Natural killer cell (primary cell): ENCODE measurements at places on chromosomes 16 and 17. TPM values are rescaled to one million over a fixed set of nuclear protein-coding genes. Genes with fewer than 3 reads are reported as not detected.

DNA sequence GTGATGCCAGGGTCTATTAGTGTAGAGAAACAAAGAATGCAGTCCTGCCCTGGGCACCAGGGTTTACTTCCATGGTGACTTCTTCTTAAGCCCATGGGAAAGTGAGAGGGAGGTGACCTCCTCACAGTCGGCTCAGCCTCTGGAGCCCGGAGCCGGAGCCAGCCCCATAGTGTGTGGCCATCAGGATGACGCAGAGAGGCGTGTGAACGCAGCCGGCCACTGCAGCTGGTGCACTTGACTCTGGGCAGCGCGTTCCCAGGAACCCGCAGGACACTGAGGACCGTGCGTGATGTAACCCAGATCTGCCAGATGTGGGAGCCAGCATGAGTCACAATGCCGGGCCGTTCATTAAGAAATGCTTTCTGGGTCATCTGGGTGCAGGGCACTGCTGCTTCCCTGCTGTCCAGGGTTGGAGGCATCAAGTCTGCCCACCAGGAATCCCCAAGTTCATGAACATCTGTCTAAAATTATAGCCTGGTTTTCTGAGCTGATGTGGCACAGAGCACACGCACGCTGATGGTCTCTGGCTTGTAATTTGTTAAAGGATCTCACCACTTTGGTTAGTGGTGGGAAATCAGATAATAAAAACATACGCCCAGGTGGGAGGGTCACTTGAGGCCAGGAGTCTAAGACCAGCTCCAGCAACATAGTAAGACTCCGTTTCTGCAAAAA, 114.1 kb downstream of the PITPNC1 start:
- peaks cover 77% of the 10 kb centered on the region for H3K4me1 ChIP-seq
- no peaks in the 10 kb centered on the region for H3K27me3 ChIP-seq
- H3K27ac ChIP-seq: peak overlapping the region; percentile 34
- H3K36me3 ChIP-seq: no peaks in the 10 kb centered on the region
- peak; percentile 45 for DNase-seq

GRCh38 chr16:48156790-48157209, 1.0 kb upstream of the ABCC12 start:
- peaks cover 6% of the 10 kb centered on the region for H3K4me1 ChIP-seq
- H3K27ac ChIP-seq: no peak overlapping the region
- H3K4me3 ChIP-seq: no peak overlapping the region
- peaks cover 5% of the 10 kb centered on the region for H3K27me3 ChIP-seq

- H3K36me3 ChIP-seq: no peaks in the 10 kb centered on the region
- H3K27ac ChIP-seq: no peak overlapping the region
- H3K4me1 ChIP-seq: no peaks in the 10 kb centered on the region
- no peak for DNase-seq
Observed at GRCh38 chr17:53626286-53626685, 196.4 kb upstream of the KIF2B start.

DNA sequence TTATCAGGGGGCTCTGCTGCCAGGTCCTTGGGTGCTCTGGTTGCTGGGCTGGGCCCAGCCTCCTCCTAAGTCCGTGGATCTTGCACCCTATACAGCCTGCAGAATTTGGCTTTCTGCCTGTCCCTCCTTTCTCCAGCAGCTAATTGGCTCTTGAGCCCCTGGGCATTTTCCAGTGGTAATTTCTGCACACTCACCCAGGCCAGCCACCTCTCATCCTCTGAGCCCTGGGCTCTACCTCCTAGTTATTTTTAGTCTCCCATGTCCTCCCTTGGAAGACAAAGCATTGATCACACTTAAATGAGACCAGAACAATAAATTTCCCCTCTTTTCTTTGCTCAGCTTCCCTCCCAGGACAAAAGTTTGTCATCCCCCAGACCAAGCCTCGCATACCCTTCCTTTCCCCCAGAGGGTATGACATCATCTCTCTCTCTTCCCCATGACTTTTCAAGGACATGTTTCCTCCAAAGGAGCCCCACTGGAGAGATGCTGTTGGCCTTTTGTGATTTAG, 38.1 kb downstream of the C17orf75 start:
- H3K36me3 ChIP-seq: no peaks in the 10 kb centered on the region
- H3K4me1 ChIP-seq: no peaks in the 10 kb centered on the region
- no peak overlapping the region for H3K4me3 ChIP-seq

DNA sequence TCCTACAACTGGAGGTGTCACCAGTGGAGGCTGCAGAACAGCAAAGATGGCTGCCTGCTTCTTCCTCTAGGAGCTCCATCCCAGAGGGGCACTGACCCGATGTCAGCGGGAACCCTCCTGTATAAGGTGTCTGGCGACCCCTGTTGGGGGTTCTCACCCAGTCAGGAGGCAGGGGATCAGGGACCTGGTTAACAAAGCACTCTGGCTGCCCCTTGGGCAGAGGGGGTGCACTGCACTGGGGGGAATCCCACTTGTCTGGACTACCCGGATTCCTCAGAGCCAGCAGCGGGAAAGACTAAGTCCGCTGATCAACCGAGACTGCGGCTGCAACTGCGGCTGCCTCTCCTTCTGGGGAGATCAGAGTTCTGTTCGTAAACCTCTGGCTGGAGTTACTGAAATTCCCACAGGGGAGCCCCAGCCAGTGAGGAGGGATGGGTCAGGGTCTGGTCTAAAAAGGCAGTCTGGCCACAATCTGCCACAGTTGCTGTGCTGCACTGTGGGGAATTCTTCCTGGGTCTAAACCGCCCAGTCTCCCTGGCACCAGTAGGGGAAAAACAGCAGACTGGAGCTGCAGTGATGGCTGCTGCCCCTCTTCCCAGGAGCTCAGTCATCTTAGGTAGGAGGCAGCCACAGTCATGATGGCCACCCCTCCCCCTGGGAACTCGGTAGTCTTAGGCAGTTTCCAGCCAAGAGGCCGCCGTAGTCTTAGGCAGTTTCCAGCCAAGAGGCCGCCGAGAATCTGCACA, 213.4 kb downstream of the CYB561 start:
- H3K4me3 ChIP-seq: no peak overlapping the region
- no peaks in the 10 kb centered on the region for H3K27me3 ChIP-seq
- no peak for DNase-seq
- no peak overlapping the region for H3K27ac ChIP-seq

DNA sequence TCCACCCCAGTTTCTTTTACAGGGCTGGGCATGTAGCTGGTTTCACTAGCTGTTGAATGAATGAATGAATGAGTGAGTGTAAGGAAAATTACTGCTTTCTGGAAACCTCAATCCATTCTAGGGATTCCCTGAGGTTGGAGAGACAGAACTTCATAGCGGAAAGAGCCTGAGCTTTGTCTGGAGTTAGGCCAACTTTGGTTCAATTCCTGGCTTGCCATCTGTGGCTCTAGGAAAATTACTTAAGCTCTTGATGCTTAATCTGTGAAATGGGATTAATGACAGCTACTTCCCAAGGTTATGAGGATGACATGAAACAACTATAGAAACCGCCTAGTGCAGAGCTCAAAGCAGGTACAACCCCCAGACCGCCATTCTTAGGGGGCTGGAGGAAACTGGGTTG, 76.3 kb upstream of the AXIN2 start:
- H3K4me3 ChIP-seq: no peak overlapping the region
- H3K4me1 ChIP-seq: no peaks in the 10 kb centered on the region
- no peaks in the 10 kb centered on the region for H3K36me3 ChIP-seq
- H3K27ac ChIP-seq: no peak overlapping the region

- no peaks in the 10 kb centered on the region for H3K27me3 ChIP-seq
- no peak overlapping the region for H3K4me3 ChIP-seq
- no peaks in the 10 kb centered on the region for H3K4me1 ChIP-seq
- no peaks in the 10 kb centered on the region for H3K36me3 ChIP-seq
- DNase-seq: no peak
- H3K27ac ChIP-seq: no peak overlapping the region
Observed at GRCh38 chr16:64408699-64409098, 713.2 kb downstream of the CDH11 start.

DNA sequence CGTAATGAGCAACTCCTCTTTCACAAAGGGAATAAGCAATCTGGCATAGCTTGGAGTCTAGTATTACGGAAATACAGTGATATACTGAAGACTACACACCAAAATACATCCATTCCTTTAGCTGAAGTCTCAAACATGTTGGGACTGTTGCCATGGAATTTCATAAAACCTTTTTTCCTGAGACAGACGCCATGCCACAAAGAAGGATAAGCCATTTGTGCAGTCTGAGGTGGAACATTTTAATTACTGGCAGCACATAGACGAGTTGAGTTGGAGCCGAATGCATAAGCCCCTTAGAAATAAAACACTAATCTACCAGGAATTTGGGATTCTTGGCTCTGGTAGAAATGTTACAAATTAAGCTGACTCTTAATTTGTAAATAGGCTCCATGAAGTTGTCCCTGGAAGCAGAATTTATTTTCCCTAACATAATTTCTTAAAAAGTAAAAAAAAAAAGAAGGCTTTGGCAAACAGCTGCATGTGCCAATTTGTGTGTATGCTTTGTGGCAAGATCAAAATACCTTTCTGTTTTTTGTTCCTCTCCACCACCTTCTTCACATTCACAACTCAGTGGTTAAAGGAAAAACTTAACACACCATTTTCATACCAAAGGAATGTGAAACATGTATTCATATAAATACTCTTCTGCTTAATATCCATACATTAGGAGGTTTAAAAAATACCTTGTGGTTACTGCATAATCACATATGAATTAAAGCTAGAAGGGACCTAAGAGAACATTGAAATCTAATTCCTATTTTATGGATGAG, 25.5 kb downstream of the GRB7 start:
- H3K36me3 ChIP-seq: peaks cover 50% of the 10 kb centered on the region
- no peaks in the 10 kb centered on the region for H3K27me3 ChIP-seq
- H3K27ac ChIP-seq: no peak overlapping the region
- H3K4me1 ChIP-seq: peaks cover 76% of the 10 kb centered on the region
- H3K4me3 ChIP-seq: no peak overlapping the region

DNA sequence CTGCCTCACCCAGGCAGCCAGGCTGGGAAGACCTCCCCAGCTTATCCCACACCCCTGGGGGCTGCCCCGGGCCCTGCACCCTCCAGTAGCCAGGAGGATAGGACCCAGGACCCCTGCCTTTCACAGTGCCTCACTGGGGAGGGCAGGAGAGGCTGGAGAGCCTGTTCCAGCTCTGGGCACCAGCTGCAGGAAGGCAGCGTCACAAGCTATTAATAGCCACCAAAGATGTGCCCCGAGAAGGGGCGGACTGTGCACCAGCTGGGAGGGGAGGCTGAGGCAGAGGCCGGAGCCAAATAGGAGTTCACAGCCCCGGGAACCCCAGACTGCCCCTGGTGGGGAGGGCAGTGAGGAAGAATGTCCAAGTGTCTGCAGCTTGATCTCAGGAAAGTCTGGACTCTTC, 8.8 kb downstream of the SBK1 start:
- H3K4me1 ChIP-seq: peaks cover 54% of the 10 kb centered on the region
- peaks cover 9% of the 10 kb centered on the region for H3K36me3 ChIP-seq
- H3K27ac ChIP-seq: no peak overlapping the region
- DNase-seq: no peak
- no peaks in the 10 kb centered on the region for H3K27me3 ChIP-seq

DNA sequence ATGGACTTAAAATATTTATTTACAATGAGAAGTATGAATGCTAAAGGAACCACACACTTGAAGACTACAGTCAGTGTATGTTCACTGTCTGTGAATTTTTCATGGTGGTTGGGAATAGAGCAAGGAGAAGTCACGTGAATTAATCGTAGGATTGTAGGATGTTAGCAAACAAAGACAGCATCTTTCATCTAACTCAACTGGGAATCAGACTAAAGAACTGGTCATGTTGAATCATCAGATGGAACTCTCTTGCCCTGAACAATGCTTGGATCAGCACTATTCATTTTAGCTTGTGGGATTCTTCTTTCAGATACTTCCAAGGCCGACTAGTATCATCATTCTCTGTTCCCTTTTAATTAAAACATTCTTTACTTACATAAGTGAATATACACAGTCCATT, 18.1 kb downstream of the KCNJ2 start:
- no peaks in the 10 kb centered on the region for H3K36me3 ChIP-seq
- H3K4me3 ChIP-seq: no peak overlapping the region
- no peak for DNase-seq
- no peaks in the 10 kb centered on the region for H3K4me1 ChIP-seq
- H3K27ac ChIP-seq: no peak overlapping the region
- H3K27me3 ChIP-seq: no peaks in the 10 kb centered on the region

- no peaks in the 10 kb centered on the region for H3K4me1 ChIP-seq
- no peak overlapping the region for H3K4me3 ChIP-seq
- no peak overlapping the region for H3K27ac ChIP-seq
Observed at GRCh38 chr16:16971042-16971441, 499.7 kb downstream of the XYLT1 start.

DNA sequence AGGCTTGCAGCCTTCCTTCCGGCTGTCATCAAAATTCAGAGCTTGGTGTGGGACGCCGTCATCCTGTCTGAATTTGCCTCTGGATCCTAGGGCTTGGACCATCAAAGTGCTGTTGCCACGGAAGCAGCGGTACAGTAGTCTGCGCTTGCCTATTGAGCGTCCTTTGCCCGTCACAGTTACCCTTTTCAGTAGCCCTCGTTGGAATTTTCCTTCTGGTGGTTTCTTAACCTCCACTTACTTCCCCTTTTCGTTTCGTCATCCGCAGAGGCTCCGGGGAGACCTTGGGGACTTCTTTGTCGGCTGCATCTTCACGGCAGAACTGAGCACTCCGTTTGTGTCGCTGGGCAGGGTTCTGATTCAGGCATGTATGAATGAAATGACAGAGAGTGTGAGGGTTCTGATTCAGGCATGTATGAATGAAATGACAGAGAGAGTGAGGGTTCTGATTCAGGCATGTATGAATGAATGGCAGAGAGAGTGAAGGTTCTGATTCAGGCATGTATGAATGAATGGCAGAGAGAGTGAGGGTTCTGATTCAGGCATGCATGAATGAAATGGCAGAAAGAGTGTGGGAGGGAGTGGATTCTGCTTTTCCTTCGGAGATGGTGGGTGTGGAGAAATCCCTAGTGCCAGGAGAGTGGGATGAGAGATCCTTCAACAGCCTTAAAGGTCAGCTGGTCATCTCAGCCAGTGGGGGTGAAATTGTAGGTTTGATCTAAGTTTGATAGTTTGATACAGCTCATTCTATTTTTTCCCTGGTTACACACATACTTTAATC, 8.0 kb downstream of the TLCD3A start:
- H3K36me3 ChIP-seq: peaks cover 14% of the 10 kb centered on the region
- H3K27ac ChIP-seq: peak overlapping the region; percentile 56
- no peaks in the 10 kb centered on the region for H3K4me1 ChIP-seq

GRCh38 chr17:83078378-83079351, 744 bp upstream of the METRNL start:
- H3K4me1 ChIP-seq: peaks cover 38% of the 10 kb centered on the region
- peak; percentile 57 for DNase-seq
- no peaks in the 10 kb centered on the region for H3K36me3 ChIP-seq
- peak overlapping the region; percentile 26 for H3K4me3 ChIP-seq

Gene ANTKMT
- 39.0 TPM for total RNA-seq

Gene PRDM7
- total RNA-seq: not detected

Gene HOXB4
- 6.7 TPM for total RNA-seq

Gene KRT33B
- total RNA-seq: not detected

Gene ABCA3
- total RNA-seq: 17.5 TPM

Gene PRSS8
- not detected for total RNA-seq

Gene SCGB1C2
- not detected for total RNA-seq

Gene KRT12
- not detected for total RNA-seq
